ENCODE measurements at places on chromosomes 5 and 9.

GRCh38 chr9:109856785-109857184 is 76.8 kb downstream of the PALM2AKAP2 start:
- DNase-seq, result no peak

GRCh38 chr9:124673063-124673462 is 98.0 kb downstream of the NR6A1 start:
- DNase-seq, result no peak

DNA sequence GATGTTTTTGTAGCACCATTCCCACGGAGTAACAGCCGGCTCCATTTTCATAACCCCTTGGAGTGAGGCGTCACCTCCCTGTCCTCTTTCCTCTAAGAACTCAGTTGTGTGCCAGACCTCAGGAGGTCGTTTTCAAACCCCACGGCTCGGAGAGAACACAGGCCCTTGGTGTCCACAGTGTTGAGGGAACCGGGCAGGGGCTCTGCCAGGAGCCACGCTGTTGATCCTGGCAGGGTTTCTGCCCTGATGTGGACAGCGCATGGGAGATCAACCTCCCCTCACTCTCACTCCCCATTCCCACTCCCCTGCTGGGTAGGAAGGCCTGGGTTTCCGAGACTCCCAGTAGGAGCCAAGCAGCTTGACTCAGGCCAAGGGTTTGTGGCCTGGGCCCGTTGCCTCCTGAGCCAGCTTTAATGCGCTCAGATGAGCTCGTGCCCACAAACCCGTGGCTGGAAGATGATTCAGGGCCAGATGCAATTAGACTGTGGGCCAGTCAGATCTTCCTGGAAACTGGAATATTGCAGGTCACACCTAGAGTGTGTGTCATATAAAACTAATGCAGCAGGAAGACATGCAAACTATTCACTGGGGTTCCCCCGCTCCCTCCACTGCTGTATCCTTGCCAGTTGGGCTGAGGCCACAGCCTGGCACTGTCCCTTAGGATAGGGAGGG is 133.4 kb downstream of the SLC12A2 start:
- no peak for DNase-seq

DNA sequence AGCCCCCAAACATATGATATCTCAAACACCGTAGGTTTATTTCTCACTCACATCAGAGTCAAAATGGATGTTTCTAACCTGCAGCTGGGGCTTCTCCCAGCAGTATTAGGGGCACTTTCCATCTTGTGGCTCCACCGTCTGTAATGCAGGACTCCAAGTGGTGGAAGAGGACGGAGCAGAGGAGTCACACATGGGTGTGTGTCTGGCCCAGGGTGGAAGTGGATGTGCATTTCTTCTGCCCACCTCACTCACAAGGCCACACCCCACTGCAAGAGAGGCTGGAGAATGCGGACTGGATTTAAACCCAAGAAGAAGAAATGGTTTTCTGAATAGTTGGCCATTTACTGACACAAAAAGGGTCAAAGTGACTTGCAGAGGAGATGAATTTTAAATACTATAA is 13.9 kb downstream of the IL7R start:
- DNase-seq, result no peak

DNA sequence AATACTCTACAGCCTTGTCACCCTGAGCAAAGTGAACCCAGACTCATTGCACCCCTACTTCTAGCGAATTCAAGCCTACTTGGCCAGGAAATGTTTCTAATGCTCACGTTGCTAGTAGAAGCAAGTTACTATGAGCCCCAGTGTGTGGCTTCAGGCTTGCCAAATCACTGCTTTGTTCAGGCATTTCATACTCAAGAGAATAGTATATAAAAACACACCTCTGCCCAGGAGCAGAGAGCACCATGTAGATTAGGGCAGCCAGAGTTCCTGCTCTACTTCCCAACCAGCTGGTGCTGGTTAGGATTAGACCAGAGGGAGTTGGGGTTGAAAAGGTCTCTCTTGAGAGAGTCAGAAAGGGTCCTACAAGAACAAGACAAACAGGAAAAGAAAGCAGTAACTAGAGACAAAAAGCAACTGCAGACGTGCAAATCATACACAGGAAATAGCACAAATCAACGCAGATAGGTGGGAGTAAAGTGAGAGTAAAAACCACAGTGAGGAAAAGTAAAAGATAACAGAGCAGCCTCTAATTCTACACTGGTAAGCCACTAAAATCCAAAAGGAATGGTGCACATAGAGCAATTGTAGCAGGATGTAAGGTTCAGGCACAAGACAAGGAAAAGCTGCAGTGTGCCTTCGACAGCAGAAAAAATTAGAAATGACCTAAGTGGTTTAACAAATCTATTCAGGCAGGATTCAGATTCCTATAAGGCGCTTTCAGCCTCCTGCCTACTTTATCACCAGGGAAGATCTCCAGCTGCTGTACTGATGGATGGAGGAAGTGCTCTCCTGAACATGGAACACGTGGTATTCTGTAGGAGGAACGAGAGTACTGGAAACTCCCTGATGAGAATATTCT is 49.6 kb upstream of the KIF2A start:
- peak; percentile 31 for DNase-seq
